ENCODE measurements at places on chromosomes 1 and 21. TPM values are rescaled to one million over a fixed set of nuclear protein-coding genes. Genes with fewer than 3 reads are reported as not detected.

Gene ESPN
- total RNA-seq, result 77.1 TPM

Gene LIN9
- 3.9 TPM for total RNA-seq

Gene ALPL
- total RNA-seq, result 6.6 TPM

Gene IL22RA1
- total RNA-seq, result 4.2 TPM

Gene TOR3A
- 20.4 TPM for total RNA-seq

Gene PRDM2
- total RNA-seq, result 56.2 TPM

Gene PRR9
- not detected for total RNA-seq

Gene CELA2A
- total RNA-seq, result not detected

Gene MFSD2A
- 56.0 TPM for total RNA-seq

Gene DNAJC28
- total RNA-seq, result 1.5 TPM

Gene VHLL
- not detected for total RNA-seq

Gene CLCA4
- total RNA-seq, result 44.0 TPM

Gene FCGR1A
- total RNA-seq, result 4.4 TPM

Gene CACHD1
- 27.7 TPM for total RNA-seq

Gene FAM131C
- total RNA-seq, result 0.98 TPM

Gene RGS16
- 1.2 TPM for total RNA-seq

Gene C1orf74
- 2.0 TPM for total RNA-seq

Gene LPAR3
- total RNA-seq, result 18.7 TPM

Gene PLA2G2D
- not detected for total RNA-seq

Gene INSRR
- total RNA-seq, result not detected

Gene SLFNL1
- total RNA-seq, result 1.2 TPM

Gene SAMSN1
- total RNA-seq, result 6.4 TPM

Gene FMN2
- not detected for total RNA-seq

Gene CDC14A
- total RNA-seq, result 14.5 TPM

Gene IL19
- not detected for total RNA-seq

Gene ACTL8
- total RNA-seq, result not detected

Gene TRIM62
- total RNA-seq, result 8.8 TPM

Gene GLMN
- total RNA-seq, result 9.3 TPM

Gene LMX1A
- not detected for total RNA-seq

Gene RPE65
- total RNA-seq, result not detected

Gene DMRTB1
- total RNA-seq, result not detected

Gene CELA3B
- total RNA-seq, result not detected

Gene RNU1-4
- total RNA-seq, result 19,908 TPM

Data from vagina (tissue), 2 donors.